CD4-positive, alpha-beta T cell treated with Interleukin-2 at 100 ng/mL for 4 hours (primary cell): ENCODE measurements at places on chromosomes 11 and 22.

GRCh38 chr11:122681070-122681469 lies 25.5 kb downstream of the UBASH3B start:
- no peak for DNase-seq

- no peak for DNase-seq
These were observed 25.1 kb upstream of the FXYD6 start for GRCh38 chr11:117901601-117902000.

- no peak for DNase-seq
These were observed 18.5 kb downstream of the FIBIN start for GRCh38 chr11:27012234-27012921.

- no peak for DNase-seq
These were observed 119.5 kb upstream of the GRIA4 start for GRCh38 chr11:105490333-105490732.
